Right cardiac atrium (tissue), 5 donors: ENCODE measurements at places on chromosomes 3 and 15.

GRCh38 chr3:51622413-51622812, 48.6 kb upstream of the TEX264 start:
- DNase-seq, result no peak

DNA sequence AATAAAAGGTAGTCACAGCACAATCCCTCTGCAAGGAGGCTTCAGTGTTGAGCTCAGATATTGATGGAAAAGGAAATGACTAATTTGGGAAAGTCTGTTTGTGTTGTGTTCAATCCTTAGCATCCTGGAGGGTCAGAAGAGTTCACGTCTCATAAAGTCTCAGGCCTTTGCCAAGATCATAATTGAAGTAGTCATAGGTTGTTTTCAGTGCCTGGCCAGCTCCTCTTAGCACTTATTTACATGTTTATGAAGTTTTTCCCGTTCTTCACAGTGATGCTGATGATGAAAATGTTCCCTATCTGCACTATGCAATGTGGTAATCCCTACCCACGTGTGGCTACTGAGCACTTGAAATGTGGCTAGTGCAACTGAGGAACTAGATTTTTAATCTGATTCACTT, 61.6 kb upstream of the TGFBR2 start:
- no peak for DNase-seq

DNA sequence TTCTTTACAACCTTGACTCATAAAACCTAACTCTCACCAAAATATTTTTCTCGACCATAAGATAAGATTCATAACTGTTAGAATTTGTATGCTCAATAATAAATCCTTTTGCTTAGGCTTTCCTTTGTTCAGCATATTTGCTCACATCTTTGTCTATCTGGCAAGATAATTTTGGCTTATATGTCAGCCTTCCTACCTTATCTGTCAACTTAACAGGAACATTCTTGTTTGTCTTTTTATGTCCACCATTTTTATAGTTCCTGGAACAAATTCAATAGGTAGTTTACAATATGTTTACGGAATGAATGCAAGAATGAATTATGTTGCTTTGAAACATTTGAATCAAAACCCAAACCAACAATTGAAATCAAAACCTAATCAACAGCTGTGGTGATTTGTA, 41.0 kb upstream of the P2RY1 start:
- DNase-seq, result no peak

DNA sequence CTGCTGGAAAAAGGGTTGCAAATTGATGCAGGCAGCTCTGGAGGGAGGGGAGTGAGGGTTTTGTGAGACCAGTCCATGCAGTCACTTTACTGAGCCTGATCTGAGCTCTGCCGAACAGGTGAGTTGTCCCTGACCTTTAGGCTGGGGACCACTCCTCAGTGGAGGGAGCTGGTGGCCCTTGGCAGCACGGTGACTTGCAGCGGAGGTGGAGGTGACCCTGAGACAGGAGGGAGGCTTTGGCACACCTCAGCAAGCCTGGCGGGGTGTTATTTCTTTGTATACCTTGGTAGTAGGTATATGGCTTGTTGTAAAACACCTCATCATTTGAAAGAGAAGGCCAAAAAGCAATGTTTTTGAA, 43.5 kb downstream of the FGD5 start:
- DNase-seq, result no peak

- no peak for DNase-seq
These were observed 39.5 kb downstream of the ALDH1A2 start for GRCh38 chr15:58026051-58026450.

GRCh38 chr15:88635318-88635717, 3.5 kb upstream of the ISG20 start:
- DNase-seq, result no peak

DNA sequence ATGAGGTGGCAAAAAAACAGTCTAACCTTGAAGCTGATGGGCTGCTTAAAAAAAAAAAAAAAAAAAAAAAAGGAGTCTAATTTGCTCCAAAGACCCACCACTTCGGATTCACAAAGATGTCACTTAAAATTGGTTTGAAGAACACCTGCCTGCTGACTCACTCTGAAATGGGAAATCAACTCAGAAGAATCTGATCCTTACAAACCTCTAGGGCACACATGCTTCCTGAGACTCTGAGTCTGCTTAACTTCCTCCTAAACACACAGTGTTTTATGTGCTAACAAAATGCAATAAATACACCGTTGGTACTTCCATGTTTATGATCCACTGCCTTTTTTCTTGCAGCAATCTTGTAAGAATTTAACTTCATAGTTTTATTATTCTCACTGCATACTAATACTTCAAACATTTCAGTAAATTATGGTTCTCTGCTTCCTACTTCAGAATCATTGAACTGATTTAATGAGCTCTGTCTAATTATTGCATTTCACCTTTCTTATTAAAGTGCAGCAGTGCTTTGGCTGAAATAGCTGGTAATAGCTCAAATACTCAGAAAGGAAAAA, 73.0 kb upstream of the FRMD4B start:
- no peak for DNase-seq

DNA sequence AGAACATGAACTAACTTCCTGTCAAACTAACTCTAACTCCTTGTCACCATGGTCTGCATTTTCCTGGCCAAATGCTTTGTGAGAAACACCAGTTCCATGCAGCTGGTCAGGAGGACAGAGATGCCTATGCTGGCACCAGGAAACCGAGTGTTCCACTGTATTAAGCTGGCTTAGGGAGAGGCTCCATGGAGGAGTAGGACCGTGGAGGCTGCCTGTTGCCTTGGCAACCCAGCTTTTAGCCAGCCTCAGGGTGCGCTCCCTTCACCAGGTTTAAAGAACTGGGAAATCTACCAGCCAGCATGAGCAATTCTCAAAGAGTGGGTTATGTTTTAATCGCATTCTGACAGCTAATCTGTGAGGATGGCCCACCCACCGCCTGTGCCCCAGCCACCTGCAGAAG, 394.1 kb downstream of the OCA2 start:
- DNase-seq, result no peak

DNA sequence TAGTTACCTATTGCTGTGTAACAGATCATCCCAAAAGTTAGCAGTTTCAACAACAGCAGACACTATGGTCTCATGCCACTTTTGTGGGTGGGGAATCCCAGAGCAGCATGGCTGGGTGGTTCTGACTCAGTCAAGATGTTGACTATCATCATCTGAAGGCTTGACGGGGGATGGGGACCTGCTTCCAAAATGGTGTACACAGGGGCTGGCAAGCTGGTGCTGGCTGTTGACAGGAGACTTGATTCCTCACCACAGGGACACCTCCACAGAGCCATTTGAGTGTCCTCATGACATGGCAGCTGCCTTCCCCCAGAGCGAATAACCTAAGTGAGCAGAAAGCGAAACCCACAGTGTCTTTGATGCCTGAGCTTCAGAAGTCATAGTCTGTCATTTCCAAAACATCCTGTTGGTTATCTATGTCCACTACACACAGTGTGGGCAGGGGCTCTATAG, 19.1 kb downstream of the DNAJB8 start:
- DNase-seq, result no peak

DNA sequence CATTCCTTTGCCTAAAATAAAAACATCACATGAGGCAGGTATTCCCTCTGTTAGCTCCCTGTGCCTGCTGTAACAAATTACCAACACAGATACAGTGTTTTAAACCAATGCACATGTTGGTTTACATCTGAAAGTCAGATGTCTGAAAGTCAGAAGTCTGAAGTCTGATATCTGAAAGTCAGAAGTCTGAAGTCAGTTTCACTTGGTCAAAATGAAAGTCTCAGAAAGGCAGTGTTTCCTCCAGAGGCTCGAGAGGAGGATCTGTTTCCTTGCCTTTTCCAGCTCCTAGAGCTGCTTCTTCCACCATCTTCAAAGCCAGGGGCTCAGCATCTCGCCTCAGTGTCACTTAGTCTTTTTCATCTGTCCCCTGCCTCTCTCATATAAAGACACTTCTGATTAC, 22.0 kb downstream of the SST start:
- DNase-seq, result no peak

GRCh38 chr3:107690522-107691138, 167.9 kb downstream of the BBX start:
- no peak for DNase-seq

- DNase-seq, result peak; percentile 64
These were observed at the start of gene TNFSF10 for GRCh38 chr3:172522871-172523818. Gene TNFSF10, minus strand, starts transcription at chr3:172523430. Its CDS starts 46 bp downstream, at chr3:172523384.

DNA sequence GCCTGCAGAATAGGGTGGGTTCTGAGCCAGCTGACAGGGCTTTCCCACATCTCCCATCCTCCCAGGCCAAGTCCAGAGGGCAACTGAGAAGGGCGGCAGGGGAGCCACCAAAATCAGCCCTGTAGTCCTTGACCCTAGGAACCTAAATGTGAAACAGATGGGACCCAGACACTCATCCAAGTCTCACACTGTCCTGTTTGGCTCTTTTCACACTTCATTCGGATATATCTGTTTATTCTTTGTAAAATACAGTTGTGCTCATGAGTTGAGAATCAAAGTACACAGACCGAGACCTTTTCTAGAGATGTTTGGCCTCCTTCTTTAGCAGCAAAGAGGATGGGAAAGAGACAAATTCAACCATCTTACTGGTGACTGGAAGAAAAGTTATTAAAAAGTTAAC, 348.4 kb downstream of the MECOM start:
- DNase-seq, result no peak

GRCh38 chr3:197026481-197026866, 3.1 kb downstream of the MELTF start:
- peak; percentile 44 for DNase-seq

- no peak for DNase-seq
These were observed 109.2 kb downstream of the EEFSEC start for GRCh38 chr3:128262457-128262856.

- no peak for DNase-seq
These were observed 69.9 kb upstream of the GATM start for GRCh38 chr15:45448066-45448915.

DNA sequence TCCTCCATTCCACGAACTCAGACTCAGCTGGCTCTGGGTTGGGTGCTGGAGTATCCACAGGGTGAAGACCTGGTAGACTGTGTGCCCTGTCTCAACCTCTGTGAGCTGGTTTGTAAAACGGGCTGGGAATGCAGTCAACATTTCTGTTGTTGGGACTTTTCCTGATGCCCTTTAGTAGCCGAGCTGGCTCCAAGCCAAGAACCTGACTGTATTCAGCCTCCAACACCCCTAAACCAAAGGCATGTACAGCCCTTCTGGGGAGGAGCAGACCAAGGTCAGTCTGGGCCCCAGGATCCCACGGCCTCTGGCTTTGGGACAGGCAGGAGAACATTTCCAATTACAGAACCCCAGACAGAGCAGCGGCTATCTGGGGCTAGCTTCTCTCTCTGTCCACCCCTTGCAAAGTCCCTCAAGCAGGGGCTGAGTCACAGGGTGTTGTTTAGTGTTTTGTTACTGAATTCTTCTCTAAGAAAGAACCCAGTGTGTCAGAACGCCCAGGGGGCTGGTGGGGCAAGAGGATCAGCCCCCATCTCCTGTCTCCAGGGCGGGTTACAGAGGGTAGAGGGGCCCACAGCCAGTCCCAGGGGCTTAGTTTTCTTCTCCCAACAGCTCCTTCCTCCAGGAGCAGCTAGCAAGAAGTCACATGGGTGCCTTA, 56.8 kb upstream of the SLC6A6 start:
- DNase-seq, result no peak

DNA sequence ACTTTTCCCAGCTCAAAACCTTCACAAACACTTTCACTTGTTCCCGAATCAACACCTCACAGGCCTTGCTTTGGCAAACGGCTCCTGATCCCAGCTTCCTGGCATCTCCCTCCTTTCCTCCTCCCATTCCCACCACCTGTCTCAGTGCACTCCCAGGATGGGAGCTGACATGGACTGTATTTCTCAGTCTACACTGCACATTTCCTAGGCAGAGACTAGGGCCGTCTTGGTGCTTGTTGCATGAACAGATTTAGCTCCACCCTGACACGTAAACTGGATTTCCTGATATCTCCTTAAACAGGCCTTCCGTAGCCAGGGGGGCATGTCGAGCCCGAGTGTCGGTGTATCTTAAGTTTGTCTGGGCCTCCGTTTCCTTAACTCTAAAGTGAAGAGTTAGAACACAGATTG, 790 bp upstream of the WHAMM start:
- no peak for DNase-seq

- no peak for DNase-seq
These were observed 63.4 kb upstream of the C15orf39 start for GRCh38 chr15:75138016-75138999.

DNA sequence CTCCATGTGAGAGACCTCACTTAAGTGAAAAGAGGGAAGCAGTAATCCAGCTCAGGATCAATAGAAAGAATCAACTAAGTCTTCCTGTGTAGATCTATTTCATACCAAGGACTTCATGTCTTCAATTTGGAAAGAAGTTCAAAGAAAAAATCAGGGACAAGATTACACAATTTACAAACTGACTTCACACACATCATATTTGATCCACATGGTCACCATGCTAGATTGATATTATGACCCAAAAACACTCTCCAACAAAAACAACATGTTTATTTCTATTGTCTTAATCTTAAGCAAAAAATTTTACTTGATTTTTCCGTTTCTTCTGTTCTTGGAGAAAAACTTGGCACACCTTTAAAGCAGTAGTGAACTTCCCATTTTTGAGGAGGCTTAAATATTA, 76.3 kb downstream of the THBS1 start:
- DNase-seq, result no peak

DNA sequence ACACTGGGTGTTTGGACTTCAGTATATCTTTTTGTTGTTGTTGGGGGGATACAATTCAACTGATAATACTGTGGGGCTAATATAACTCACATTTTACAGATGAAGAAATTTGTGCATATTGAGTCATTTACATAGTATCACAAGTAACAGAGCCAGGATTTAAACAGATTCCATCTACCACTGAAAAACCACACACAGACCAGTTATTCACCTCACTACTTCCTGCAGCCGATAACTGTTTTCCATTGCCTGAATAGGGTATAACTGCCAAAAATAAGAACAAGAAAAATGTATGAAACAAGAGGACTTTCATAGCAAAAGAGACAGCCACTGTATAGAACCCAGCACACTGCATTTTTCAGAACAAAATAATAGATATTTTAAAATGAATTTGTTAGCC, 215.8 kb upstream of the CNTN6 start:
- no peak for DNase-seq

DNA sequence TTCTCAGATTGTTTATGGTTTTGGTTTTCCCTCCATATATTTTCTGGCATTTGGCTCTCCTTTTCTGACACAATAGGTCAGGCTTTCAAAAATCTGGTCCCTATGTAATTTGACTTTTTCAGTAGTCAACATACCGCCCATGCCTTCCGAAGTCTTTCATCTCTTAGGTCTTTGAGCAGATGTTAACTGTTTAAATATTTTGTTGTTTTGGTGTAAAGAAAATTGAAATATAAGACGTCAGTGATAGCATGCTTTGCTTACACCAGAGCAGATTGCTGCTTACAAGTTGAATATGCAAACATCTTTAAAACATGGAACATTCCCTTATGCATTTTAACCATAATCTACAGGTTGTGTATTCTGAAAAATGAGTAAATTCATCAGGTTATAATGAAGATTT, 233.0 kb downstream of the PTPRG start:
- no peak for DNase-seq

DNA sequence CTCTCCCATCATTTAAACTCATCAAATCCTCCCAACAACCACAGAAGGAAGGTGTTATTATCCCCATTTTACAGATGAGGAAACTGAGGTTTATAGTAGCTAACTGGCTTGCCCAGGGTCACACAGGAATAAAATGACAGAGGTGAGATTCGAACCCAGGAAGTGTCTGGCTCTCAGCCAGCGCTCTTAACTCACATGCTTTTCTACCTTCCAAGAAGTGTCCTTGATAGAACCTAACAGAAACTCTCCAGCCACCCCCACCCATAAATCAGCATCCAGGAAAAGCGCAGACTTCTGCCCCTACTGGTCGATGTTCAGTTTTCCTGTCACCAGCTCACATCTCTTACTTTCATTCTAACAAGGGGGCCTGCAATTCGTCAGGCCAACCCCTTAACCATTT, 51.7 kb downstream of the SPATA12 start:
- no peak for DNase-seq
